ENCODE measurements at places on chromosomes 5 and 9.

DNA sequence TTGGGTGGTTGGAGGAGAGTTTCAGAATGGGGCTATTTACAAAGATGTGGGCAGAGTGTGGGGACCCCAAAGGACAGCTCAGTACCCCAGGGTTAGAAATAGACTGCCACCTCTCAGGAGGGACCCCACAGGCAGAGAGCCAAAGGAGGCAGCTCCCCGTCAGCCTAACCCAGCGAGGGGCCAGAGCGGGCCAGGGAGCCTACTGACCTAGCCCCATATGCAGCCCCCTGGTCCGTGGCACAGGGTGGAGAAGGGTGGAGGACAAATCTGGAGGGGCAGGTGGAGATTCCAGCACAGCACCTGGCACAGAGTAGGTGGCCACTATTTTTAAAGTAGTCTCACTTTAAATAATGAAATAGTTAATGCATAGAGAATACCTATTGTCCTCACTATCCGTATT, 67.2 kb upstream of the ANGPTL2 start:
- no peaks in the 10 kb centered on the region for H3K36me3 ChIP-seq
- no peak overlapping the region for H3K4me3 ChIP-seq
- no peak overlapping the region for H3K27ac ChIP-seq
- H3K4me1 ChIP-seq: peaks cover 31% of the 10 kb centered on the region
- H3K27me3 ChIP-seq: no peaks in the 10 kb centered on the region

DNA sequence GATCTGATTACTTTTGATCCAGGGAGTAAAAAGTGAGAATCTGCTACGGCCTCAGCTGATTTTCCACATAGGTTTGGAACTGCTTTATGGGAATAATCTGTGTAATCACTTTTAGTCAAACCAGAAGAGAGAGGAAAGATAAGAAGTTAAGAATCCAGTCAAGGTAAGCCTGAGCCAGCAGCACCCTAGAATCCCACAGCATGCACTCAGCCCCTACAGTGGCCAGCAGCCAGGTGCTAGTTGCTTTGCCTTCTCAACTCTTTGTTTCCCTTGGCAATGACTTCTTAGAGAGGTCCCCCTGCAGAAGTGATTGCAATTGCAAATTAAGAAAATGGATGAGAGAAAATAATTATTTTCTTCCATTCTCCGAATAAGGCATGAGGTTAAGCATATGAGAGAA, 59.7 kb upstream of the TMED7 start:
- no peak overlapping the region for H3K4me3 ChIP-seq
- DNase-seq: no peak
- no peaks in the 10 kb centered on the region for H3K36me3 ChIP-seq
- H3K27me3 ChIP-seq: no peaks in the 10 kb centered on the region
- H3K4me1 ChIP-seq: no peaks in the 10 kb centered on the region

- no peaks in the 10 kb centered on the region for H3K36me3 ChIP-seq
- no peaks in the 10 kb centered on the region for H3K4me1 ChIP-seq
- no peaks in the 10 kb centered on the region for H3K27me3 ChIP-seq
- H3K4me3 ChIP-seq: no peak overlapping the region
- no peak for DNase-seq
These were observed 295.8 kb upstream of the SGCD start for GRCh38 chr5:156031181-156031580.

GRCh38 chr5:68290847-68291246, 75.3 kb downstream of the PIK3R1 start:
- peaks cover 57% of the 10 kb centered on the region for H3K4me1 ChIP-seq
- no peak for DNase-seq
- H3K4me3 ChIP-seq: no peak overlapping the region
- no peaks in the 10 kb centered on the region for H3K27me3 ChIP-seq
- peaks cover 20% of the 10 kb centered on the region for H3K36me3 ChIP-seq
- H3K27ac ChIP-seq: no peak overlapping the region

- no peak overlapping the region for H3K4me3 ChIP-seq
- H3K27ac ChIP-seq: no peak overlapping the region
- no peak for DNase-seq
- no peaks in the 10 kb centered on the region for H3K36me3 ChIP-seq
- H3K4me1 ChIP-seq: no peaks in the 10 kb centered on the region
- no peaks in the 10 kb centered on the region for H3K27me3 ChIP-seq
These were observed 246.3 kb upstream of the DAP start for GRCh38 chr5:11007269-11007870.

DNA sequence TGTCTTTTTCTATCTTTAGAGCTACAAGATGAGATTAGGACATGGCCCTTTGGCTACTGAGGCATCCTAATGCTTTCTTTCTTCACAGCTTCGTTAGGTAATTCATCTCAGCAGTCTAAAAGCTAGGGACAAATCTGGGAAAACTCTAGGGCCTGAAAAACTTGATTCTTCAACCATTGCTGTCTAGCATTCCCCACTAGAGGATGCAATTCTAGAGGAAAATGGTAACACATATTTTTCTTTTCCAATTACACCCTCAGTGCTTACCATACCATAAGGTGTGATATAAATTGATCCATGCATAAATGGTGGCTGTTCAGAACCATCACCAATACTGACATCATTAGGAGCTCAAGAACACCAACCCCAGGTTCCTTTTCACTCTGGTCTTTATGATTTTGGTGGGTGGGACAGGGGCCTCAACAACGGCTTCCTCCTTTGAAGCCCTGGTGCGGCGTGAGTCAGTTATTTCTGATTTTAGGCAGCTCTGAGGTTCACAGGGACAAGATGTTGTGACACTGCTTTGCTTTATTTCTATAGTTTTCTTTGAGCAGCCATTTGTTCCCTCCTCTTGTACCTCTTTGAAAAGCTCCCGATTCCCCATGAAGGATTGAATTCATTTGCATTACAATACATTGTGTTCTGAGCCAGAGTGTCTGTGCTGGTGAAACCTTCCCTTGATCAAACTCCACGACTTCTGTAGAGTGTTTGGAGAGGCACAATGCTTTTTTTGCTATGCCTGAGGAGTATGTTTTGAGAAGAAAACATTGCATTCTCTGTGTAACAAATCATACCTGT, 526.0 kb upstream of the TRPC7 start:
- H3K27ac ChIP-seq: no peak overlapping the region
- no peak for DNase-seq
- H3K4me1 ChIP-seq: no peaks in the 10 kb centered on the region
